GF-D8 (cell line): ENCODE measurements at places on chromosomes 4 and X.

DNA sequence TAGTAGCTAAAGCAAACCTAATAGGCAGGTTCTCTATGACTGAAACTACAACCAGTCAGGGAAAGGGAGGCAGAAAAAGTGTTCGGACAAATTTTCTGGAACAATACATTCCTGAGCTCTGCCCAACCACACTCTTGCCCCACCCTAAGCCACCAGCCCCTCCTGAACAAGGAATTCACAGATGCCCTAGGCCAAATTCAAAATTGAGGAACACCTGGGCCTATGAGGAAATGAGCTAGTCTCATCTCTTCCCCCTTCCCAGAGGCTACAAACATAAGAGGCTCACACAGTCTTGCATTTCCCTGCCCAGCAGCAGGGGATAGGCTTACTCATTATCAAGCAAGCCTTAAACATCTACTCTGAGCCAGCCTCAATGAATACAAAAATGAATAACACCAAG, 284.7 kb downstream of the ZNF674 start:
- DNase-seq, result no peak

GRCh38 chr4:89586318-89586717, 250.6 kb downstream of the SNCA start:
- DNase-seq, result no peak

DNA sequence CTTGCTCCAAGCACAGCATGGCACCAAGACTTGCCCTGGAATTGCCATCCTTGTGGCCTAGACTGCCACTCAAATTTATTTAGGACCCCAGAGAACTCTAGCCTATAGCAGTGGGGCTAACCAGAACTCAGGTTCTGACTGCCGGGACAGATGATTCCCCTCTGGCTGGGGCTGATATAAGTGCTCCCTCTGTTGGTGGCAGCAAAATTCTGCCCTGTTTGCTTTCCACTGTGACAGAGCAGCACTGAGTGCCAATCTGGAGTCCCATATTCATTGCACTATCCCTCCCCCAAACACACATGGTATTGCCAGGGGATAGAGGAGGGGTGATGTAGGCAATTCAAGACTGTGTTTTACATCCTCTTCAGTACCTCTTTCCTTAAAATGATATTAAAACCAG, 1081.9 kb downstream of the FAT4 start:
- DNase-seq, result no peak

GRCh38 chr4:165592386-165592785, 213.6 kb downstream of the CPE start:
- no peak for DNase-seq

DNA sequence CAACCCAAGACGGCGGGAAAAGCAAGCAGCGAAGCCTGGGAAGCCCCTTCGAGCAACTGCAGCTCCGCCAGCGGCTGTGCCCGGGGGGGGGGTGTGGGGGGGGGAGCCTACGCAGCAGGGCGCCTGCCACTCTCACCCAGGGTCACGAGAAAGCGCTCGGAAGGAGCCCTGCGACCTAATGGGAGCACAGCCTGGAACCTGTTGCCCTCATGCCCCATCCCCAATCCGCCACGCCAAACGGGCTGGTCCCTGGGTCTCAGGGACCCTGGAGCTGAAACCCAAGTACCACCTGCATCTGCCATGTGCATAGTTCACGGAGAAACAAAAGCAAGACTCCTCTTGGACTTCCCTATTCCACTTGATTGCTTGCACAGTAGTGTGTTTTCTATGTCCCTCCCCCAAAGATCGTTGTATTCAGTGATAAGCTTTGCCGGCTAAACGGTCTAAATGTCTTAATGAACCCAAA, 359 bp upstream of the GAB3 start:
- peak; percentile 31 for DNase-seq

- no peak for DNase-seq
Observed at GRCh38 chrX:47560179-47560933, 649 bp upstream of the ARAF start.

DNA sequence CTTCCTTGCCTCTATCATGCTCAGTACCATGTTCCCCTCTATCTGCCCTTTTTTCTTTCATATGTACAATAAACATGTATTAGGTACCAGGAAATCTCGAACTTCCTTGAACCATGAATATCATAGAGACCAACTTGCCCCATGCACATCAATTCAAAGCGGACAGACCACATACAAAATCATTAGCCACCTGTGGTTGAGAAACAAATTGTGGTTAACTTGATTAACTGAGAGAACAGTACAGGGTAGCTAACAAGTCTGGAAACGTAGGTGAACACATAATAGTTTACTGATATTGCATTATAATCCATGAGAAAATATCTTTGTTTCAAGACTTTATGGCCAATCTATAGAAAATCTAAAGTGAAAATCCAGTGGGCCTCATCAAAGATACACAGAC, 8.2 kb downstream of the CASP3 start:
- DNase-seq, result no peak

DNA sequence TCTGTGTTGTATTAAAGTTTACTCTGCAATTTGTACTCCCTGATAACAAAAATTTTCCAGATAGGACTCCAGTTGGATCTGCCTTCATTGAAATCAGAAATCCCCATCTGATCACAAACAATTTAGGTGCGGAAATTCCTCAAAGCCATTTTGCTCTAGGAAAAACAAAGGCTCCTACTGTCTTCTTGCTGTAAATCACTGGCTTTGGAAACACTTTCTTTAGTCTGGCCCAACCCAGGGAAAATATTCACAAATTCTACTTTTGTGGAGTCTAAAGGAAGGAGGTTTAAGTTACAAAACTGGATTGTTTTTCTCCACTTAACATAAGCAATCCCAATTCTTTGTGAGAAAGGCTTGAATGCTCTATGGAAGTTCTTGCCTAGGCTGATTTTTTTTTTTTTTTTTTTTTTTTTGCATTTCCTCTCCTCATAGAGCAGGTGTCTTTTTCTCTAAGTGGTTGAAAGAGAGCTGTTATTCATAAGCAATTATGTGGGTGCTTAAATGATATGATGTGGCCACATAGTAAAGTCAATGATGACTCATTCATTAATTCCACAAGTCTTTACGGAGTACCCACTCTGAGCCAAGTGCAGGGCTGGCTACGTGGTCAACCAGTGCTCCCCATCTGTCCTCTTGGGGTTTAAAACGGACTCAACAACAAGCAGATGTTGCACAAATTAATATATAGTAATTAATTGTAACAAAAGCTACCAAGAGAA, 261.4 kb downstream of the LDB2 start:
- no peak for DNase-seq

DNA sequence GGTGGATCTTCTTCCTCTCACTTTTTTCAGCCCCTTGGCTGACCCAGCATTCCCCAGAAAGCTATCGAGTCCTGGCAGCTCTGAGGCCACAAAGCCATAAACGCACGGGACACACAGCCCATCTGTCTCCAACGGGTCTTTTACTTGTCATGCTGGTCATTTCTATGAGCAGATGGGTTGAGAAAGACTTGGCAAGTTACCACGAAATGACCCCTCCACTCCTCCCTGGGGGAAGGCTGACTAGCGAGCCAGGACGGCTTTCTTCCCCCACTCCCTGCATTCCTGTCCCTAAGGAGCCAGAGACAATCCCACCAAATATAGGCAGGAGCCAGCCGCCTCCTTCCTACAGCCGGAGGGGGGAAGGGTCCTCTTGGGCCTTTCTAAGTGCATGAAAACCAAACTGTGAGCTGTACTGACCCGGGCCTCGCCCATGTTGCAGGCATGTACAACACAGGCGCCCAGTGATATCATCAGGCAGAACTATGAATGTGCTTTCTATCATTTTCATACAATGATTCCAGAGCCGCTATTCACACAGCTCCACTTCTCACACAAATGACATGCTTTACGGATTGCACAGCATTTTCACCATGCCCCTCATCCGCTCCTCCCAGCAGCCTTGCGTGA, 28.6 kb downstream of the AFAP1 start:
- no peak for DNase-seq

DNA sequence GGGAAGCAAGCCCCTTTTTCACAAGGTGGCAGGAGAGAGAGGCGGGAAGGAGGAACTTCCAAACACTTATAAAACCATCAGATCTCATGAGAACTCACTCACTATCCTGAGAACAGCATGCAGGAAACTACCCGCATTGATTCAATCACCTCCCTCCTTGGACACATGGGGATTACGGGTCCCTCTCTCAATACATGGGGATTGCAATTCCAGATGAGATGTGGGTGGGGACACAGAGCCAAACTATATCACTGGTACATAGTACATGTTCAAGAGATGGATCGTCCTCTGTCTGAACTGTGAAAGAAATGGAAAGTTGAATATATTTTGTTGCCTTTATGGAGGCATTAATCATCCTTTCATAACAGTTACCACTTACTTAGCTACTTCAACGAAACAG, 12.8 kb downstream of the EREG start:
- no peak for DNase-seq

- no peak for DNase-seq
Observed at GRCh38 chrX:71184092-71184491, 38.9 kb upstream of the GJB1 start.

DNA sequence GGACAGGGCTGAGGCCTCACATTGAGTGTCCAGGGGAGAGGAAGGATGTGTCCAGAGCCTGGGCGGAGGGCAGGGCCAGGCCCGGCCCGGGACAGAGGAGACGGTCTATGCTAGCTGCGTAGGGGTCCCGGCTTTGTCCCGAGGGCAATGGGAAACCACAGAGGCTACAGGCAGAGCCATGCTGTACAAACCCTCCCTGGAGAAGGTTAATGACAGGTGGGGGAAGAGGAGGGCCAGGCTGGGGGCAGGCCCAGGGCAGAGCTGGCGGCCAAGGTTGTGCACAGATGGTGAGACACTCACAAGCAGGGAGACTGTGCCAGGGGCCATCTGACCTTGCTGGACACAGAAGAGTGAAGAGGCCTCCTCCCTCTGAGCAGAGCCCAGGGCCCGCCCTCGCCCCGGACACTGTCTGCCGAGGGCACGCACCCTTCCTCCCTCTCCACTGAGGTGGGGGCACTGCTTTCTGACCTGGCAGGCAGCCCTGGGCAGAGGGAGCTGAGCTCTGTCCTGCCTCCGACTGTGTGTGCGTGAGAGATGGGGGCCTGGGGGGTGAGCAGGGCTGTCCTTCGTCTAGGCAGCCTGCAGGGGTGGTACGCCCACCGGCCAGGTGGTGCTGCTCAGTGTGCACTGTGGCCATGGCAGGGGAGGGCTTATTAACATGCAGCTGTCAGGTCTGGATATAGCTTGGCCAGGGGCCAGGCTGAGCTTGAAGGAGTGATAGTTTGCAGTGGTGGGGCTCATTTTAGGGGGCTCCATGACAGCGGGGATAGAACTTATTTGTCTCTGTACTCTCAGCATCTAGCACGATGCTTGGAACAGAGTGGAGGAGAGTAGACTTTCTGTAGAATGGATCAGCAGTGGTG, 75.7 kb upstream of the LRPAP1 start:
- DNase-seq, result no peak

DNA sequence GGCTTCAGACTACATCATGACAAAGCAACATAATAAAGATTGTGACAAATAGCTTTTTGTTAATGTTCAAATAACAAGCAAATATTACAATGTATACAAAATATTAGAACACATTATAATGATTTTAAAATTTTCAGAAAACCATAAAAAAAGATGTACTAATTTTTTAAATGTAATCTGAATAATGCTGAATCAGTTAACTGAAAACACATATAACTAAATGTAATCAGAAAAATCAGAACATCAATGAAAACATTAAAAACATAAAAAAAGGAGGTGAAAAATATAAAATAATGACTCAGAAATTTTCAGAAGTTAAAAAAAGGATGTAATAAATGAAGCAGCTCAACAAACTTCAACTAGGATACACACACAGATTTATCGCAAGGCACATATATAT, 53.5 kb downstream of the ZNF721 start:
- no peak for DNase-seq

DNA sequence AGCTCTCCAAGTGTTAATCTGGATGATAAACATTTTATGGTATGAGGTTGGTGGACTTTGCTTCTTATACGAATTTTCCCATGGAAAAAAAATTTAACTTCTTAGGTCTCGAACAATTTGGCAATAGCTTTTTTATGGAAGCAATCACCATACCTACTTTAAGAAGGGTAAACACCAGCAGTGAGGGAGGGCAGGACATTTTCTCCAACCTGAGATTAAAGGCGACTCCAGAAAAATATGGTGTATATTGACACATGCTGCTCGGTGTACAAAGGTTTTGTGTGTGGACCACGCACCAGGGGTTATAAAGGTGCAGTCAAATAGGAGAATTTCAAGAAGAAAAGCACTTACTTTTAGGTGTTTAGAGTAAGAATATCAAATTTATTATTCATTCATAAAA, 34.2 kb upstream of the SULT1E1 start:
- DNase-seq, result no peak

DNA sequence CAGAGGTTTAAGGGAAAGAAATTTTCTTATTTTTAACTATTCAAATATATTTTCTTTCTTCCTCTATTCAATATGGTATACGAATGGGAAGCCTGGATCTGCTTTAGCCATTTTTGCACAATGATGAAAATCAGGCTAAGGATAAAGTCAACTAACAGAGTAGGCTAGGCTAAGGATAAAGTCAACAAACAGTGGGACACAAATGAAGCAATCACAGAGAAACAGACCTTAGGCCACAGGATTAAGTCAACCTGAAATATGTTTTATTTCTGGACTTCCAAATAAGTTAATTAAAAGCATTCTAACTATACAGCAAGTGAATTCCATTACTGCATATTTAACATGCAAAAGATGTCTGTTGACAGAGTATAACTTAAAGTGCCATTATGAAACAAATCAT, 17.0 kb downstream of the DYNLT3 start:
- DNase-seq, result no peak

DNA sequence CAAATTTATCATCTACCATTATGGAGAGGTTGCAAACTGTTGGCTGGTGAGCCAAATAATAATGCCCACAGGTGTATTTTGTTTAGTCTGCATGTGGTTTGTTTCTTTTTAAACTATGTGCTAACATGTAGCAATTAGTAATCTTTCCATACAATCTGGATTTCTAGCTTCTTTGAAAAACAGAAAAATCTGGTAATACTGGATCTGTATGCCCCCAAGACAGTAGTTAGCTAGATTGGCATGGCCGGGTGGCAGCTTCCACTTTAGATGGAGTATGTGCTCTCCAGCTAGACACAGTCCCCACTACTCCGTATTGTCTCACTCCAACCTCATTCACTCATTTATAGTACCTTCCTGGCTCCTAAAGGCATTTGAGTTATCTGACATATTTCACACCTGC, 91.3 kb downstream of the NHSL2 start:
- no peak for DNase-seq

GRCh38 chr4:106269711-106270110, 46.3 kb downstream of the TBCK start:
- no peak for DNase-seq
